ENCODE measurements at places on chromosomes 4 and X. TPM values are rescaled to one million over a fixed set of nuclear protein-coding genes. Genes with fewer than 3 reads are reported as not detected.

SUPT20HL1 gene
- total RNA-seq, result 0.17 TPM

AP1S2 gene
- total RNA-seq, result 49.0 TPM

C4orf50 gene
- not detected for total RNA-seq

H2BW2 gene
- total RNA-seq, result not detected

TMPRSS11F gene
- not detected for total RNA-seq

HPSE gene
- 1.6 TPM for total RNA-seq
